Psoas muscle (tissue), 8 donors: ENCODE measurements at places on chromosomes 2 and 18. TPM values are rescaled to one million over a fixed set of nuclear protein-coding genes. Genes with fewer than 3 reads are reported as not detected.

The TCF23 gene
- not detected for polyA plus RNA-seq

The IL1RL2 gene
- 0.27 TPM for polyA plus RNA-seq

The BOLL gene
- polyA plus RNA-seq: 1.5 TPM

The CPLX4 gene
- not detected for polyA plus RNA-seq

The ALPP gene
- not detected for polyA plus RNA-seq

The RHBDD1 gene
- polyA plus RNA-seq: 9.2 TPM

The M1AP gene
- not detected for polyA plus RNA-seq

DNA sequence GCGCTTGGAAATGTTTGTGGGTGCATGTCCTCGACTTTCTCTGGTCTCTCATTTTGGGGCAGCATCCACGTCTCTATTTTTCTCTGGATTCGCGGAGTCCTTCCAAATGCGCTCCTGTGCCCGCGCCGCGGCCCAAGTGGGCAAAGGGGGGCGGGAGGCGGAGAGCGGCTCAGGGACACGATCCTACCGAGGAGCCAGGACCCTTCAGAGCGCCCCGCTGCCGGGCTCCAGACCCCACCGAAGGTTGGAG is 990 bp downstream of the EPAS1 start:
- peak; percentile 25 for DNase-seq

- DNase-seq: no peak
These were observed 124.8 kb downstream of the EPHA4 start for GRCh38 chr2:221447310-221447709.

DNA sequence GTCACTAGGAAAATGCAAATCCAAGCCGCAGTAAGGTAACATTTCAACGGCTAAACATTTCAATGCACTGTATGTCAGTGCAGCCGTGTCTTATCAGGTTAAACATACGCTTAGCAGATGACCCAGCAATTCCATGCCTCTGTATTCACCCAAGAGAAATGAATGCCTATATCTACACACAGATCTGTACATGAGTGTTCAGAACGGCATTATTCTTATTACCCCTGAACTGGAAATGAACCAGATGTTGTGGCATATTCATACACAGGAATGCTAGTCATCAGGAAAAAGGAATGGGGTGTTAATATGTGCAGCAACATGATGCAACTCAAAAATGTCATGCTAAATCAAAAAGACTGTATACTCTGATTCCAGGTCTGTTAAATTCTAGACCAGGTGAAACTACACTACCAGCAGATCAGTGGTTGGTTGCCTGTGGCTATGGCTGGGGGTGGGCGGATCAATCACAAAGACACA is 80.4 kb upstream of the RPL31 start:
- DNase-seq: no peak

GRCh38 chr2:38947241-38948239 is 57.9 kb downstream of the ARHGEF33 start:
- DNase-seq: peak; percentile 30

DNA sequence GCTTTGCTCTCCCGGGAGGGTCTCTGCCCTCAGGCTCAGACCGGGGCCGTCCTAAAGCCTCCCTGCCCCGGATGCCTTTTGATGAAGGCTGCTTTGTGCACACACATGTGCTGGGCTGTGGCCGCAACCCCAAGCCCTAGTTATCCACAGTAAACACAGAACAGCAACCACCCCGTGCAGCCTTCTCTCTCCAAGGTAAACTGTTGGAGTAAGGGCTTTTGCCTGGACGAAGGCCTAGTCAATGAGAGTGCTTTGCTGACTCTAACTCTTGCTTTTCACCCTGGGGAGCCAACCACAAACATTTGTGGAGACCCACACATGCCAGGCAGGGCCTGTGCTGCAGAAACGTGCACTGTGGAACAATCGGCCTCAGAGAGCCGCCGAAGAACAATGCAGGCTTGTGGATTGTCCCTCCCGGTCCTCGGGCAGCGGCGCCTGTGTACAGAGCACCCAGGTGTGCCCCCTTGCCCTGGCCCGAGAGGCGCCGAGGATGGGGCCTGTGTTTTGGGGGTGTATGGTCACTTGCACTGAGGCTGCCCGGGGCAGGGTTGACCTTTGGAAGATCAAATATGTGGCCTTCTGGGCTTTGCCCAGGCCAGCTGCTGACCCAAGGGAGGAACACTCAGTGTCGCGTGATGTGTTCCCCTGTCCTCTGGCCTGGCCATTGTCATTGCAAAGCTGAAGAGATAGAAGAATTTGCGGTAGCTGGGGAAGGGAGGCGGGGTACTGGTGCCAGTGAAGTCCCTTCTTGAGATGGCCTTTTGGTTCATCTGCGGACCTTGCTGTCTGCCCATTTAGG is 37.0 kb downstream of the CTIF start:
- DNase-seq: no peak

DNA sequence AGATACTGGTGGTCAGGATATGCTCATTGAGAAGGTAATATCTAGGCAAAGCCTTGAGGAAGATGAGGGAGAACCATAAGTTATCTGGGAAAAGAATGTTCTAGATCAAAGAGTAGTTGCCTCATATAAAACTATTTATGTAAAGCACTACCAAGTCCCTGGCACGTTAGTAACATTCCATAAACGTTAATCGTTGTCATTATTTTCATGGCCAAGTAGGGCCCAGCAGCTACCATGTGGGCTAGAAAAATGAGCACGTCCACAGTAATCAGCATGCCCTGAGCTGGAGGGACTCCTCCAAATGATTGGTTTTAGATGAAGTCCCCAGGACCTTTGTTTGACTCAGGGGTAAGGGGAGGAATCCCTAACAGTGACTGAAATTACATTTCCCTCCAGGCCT is 32.7 kb upstream of the AFTPH start:
- DNase-seq: no peak

DNA sequence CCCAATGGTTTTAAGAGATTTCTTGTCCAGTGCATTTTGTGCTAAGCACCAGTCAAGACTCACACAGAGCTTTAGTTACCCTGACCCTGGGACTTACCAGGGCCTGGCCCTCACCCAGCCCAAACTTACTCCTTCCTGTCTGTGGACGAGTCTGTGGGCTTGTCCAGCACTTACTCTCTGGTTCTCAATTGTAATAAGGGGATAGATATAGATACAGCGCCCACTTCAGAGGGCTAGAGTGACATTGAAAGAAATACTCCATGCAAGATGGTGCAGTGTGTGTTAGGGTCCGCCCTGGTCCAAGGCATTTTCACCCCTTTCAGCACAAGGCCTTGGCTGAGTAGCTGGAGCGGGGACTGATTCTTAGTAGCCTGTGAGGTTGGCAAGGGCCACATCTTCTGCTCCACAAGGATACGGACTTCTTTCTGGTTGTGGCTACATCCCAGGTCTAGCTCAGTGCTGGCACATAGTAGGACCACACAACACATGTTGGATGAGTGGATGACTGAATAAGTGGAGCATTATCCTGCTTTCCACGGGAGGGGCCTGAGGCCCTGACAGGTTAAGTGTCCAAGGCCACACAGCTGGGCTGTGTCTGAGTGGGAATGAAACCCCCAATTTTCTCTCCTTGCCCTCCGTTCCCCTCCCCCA is 3.8 kb upstream of the ARID5A start:
- no peak for DNase-seq

DNA sequence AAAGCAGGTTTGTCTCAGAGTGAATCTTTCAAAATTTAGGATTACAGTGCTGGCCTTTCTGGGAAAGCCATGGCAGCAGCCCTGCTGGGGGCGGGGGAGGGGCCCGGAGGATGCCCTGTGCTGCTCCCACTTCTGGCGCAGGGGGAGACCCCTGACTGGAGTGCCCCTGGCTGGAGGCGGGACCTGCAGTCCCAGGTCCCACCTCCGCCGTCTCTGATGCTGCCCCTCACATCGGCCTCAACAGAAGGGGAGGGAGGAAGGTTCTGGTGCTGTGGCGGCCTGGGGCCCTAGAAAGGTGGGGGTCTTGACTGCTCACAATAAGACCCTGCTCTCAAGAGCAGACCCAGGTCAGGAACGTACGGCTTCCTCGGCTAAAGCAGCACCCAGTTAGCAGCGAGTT is 216.4 kb downstream of the TWIST2 start:
- DNase-seq: peak; percentile 50

GRCh38 chr2:184338771-184339170 is 259.6 kb upstream of the ZNF804A start:
- DNase-seq: no peak

GRCh38 chr2:193520709-193521458 is 1326.2 kb upstream of the TMEFF2 start:
- DNase-seq: no peak

- DNase-seq: no peak
These were observed 13.7 kb downstream of the SOS1 start for GRCh38 chr2:39107156-39107555.

GRCh38 chr2:174343343-174343622 is 8.5 kb downstream of the SP9 start:
- DNase-seq: no peak

- DNase-seq: no peak
These were observed 27.5 kb downstream of the CDH20 start for GRCh38 chr18:61360404-61361383.

- DNase-seq: no peak
These were observed 144.9 kb upstream of the ERBB4 start for GRCh38 chr2:212683346-212684097.

DNA sequence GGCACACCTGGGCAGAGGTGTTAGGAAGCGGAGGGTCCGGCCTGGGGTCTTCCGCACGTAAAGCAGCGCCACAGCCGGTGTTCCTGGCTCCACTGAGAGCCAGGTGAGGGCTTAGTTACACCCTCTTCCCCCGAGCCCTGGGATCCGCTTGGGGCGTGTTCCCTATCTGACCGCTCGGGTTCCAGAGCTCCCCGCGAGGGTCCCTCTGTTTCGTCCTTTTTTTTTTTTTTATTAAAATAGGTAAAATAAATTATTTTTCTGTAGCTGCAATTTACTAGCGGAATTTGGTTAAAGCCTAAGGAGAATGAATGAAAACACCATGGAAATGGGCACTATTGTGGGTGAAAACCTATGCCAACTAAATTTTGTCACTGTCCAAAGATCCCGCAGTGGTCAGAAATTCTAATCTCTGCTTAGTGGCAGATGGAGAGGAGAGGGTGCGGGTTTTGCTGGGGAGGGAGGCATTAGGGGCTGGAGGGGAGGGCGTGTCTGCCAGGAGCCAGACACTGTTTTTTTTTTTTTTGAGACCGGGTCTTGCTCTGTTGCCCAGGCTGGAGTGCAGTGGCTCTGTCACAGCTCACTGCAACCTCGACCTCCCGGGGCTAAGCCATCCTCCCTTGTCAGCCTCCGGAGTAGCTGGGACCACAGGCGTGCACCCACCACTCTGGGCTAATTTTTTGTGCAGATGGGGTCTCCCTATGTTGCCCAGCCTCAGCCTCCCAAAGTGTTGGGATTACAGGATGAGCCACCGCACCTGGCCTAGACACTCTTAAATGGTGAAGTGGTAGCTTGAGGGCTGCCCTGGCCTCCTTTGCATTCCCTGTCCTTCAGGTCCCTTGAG is 834 bp downstream of the PDCL3 start:
- DNase-seq: no peak

GRCh38 chr2:75622500-75622899 is 24.1 kb upstream of the MRPL19 start:
- no peak for DNase-seq

- peak; percentile 50 for DNase-seq
These were observed 41.1 kb downstream of the NHEJ1 start for GRCh38 chr2:219119422-219120043.

DNA sequence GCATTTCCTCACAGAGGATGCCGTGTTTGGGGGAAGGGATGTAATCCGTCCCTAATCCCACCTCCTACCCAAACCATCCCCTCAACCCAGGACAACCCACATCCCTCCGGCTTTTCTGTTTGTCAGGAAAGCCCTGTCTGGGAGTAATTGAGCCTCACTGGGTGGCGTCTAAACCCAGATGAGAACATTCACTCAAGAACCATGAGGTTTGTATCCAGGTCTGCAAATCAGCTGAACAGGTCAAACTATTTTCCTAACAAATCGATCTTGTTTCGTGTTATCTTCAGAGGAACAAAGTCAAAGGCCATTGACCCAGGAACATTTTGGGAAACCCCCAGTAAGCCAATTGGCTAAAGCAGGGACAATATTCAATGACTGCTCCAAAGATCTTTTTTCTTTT is 25.7 kb downstream of the CYP27C1 start:
- no peak for DNase-seq

GRCh38 chr2:285531-285930 is 2.4 kb downstream of the ALKAL2 start:
- DNase-seq: no peak

DNA sequence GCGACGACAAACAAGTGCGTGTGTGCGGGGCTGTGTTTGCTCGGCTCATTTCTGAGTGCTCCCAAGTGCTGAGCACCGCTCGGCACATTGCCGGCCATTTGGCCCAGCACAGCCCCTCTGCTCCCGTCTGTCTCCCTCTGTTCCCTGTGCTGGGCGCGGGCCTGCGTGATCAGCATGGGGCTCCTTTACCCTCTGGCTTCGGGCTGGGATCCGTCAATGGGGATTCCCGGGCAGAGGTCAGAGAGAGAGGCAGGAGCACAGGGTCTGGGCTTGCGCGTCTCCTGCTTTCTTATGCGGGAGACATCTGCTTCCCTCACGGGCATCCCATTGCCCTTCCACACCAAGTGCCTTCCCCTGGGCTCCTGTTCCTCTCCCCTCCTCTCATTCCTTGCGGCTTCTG is 234.0 kb downstream of the ACKR3 start:
- no peak for DNase-seq

GRCh38 chr2:225192869-225193268 is 150.6 kb upstream of the DOCK10 start:
- no peak for DNase-seq

DNA sequence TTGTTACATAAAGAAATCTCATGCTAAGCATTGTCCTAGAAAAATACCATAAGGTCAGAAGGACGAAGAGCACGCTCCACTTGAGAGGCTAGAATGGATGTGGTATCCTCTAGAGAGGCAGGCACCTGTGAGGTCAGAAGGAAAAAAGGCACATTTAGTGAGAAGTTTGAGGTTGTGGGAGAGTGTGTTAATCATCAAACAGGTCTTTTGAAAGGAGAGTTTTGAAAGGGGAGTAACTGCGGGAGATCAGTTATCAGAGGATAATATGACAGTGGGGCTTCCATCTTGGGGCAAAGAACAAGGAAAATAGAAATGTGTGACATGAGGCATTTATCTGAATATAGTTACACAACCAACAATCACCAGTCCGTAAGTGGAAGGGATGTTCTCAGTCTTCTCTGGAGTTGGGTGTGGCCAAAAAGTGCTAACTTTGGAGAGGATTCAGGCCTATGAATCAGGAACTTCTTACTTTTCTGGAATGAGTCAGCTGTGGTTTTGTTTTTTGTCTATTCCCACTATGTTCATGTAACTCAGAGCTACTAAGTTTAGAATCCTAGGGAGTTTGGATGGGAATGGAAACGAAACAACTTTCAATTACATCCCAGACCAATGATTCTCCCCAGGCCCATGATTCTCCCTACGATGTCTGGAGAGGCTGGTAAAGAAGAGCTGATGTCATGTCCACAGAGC is 451.4 kb upstream of the ST6GAL2 start:
- DNase-seq: no peak

DNA sequence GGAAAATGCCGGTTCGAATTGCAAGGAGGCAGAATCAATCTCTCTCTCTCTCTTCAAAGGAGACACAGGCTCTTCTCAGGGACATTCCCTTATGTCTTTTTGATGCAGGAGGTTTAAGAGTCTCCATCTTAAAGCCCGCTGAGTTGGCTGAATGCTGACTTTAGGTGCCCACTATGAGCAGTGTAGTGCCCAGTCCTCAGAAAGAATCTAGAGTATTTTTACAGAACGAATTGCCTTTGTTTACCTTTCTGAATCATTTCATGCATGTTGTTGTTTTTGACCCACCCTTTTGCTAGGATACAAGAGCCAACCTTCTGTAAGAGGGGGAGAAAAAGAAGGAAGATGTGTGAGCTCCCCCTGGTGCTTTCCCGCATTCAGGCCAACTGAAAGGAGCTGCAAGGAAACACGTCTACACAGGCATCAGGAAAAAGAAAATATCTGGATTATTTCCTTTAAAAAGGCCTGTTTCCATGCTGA is 193.5 kb upstream of the TCF4 start:
- peak; percentile 33 for DNase-seq

GRCh38 chr2:74582184-74582583 is 27.7 kb downstream of the DOK1 start:
- DNase-seq: no peak
